Anterior cingulate cortex (tissue), 58 donors: ENCODE measurements at places on chromosomes 13 and 19.

GRCh38 chr13:34086281-34086680, 268.3 kb downstream of the RFC3 start:
- DNase-seq, result no peak

DNA sequence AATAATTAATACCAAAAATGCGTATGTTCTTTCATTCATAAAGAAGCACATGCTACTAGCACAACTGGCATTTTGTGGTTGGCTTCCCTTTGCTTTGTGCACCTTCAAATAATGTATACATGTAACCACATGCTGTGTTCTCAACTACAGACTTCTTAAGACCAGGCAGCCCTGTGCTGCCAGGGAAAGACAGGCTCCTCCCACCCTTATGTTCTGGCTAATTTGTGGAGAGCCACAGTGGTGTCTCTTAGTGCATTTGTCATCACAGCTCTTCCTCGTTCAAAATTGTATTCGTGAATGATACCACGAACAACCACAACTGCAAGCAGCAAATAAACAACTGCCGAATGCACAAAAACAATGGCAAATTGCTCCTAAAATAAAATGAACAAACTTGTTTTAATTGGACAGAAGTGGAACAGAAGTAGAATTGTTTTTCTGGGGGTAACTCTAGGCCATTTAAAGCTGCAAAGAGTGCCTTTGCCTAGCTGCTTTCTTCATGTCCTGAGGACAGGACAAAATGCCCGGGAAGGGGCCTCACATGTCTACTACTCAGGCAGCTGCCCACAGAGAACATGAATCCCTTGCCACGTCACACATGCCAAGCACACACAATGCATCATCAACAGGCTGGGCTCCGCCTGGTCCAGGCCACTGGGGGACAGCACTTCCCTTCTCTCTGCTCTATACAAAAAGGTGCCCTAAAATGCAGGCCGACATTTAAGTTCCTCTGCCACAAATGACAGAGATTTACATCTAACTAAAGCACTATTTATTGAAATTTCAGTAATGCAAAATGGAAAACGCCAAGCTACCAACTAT, 21.7 kb downstream of the IRS2 start:
- no peak for DNase-seq

GRCh38 chr13:29196409-29197074, 376.4 kb downstream of the MTUS2 start:
- no peak for DNase-seq

GRCh38 chr13:50075619-50076097, 60.4 kb downstream of the KCNRG start:
- DNase-seq, result no peak

- DNase-seq, result peak; percentile 60
Observed at GRCh38 chr19:55189403-55189835, 9.3 kb upstream of the SYT5 start.

GRCh38 chr13:39483326-39483725, 119.7 kb downstream of the LHFPL6 start:
- no peak for DNase-seq

DNA sequence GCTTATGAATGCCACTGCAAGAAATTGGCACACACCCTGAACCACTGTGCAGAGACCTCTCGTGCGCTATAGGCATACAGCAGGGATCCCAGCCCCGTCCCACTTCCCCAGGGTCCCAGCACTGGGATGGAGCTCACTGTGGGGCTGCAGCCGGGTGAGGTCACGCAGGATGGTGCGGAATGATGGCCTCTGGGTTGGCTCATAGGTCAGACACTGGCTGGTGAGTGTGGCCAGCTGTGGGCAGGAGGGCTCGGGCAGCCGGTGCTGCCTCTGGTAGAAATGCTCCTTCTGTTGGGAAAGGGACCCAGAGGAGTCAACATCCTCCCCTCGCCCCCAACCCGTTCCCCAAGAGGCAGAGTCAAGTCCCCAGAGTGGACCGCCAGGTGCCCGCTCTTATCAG, 17.0 kb upstream of the ICAM3 start:
- no peak for DNase-seq

DNA sequence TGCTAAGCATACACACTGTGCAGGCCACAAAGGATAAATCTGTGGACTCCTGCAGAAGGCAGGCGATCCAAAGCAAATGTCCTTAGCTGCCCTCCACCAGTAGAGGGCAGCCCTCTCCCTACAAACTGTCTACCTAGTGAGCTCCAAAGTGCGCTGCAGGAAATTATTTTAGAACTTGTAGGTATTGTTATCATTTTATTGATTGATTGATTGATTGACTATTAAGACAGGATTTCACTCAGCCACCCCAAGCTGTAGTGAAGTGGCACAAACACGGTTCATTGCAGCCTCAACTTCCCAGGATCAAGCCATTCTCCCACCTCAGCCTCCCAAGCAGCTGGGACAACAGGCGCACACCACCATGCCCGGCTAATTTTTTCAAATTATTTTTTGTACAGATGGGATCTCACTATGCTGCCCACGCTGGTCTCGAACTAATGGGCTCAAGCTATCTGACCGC, 37.3 kb downstream of the RNF6 start:
- DNase-seq, result peak; percentile 64

- peak; percentile 39 for DNase-seq
Observed at GRCh38 chr19:1243768-1244692, 2.5 kb downstream of the ATP5F1D start.

DNA sequence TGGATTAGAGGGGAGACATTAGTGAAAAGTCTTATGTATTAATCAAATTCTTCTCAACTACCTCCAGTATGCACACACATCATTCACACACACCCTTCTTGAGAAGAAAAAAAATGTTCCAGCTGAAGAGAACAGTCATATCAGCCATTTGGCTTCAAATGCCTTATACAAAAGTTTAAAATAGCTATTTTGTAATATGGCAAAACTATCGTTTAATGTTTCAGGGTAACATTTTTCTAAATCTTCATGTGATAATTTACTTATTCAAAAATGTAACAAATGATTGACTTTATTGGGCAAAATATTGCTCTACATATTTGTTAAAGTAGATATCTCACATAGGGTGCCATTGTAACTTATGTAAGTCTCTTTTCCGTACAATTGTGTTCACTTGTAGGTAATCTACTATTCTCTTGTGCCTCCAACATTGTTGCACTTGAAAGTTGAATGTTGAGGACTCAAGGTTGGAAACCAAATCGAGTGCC, 13.6 kb downstream of the ZIC2 start:
- DNase-seq, result no peak

- no peak for DNase-seq
Observed at GRCh38 chr19:55095260-55096060, 19.8 kb downstream of the EPS8L1 start.

DNA sequence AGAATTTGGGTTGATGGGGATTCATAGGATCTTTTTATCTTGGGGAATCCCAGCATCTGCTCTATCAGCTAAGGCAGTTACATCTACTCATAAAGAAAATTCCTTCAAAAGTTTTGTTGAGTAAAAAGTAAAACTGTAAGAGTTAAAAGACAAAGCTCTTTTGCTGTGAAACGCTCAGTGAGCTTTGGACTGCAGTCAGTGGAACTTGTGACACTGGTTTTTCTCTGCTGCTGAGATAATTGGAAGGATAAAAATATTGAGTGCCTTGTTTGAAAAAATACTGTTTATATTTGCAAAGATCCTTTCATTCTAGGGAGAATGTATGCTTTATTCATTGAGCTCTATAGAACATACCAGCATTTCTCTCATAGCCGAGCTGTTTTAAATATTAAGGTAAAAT, 5.3 kb downstream of the NAXD start:
- no peak for DNase-seq

- DNase-seq, result no peak
Observed at GRCh38 chr19:41870401-41870873, 6.6 kb upstream of the CD79A start.

DNA sequence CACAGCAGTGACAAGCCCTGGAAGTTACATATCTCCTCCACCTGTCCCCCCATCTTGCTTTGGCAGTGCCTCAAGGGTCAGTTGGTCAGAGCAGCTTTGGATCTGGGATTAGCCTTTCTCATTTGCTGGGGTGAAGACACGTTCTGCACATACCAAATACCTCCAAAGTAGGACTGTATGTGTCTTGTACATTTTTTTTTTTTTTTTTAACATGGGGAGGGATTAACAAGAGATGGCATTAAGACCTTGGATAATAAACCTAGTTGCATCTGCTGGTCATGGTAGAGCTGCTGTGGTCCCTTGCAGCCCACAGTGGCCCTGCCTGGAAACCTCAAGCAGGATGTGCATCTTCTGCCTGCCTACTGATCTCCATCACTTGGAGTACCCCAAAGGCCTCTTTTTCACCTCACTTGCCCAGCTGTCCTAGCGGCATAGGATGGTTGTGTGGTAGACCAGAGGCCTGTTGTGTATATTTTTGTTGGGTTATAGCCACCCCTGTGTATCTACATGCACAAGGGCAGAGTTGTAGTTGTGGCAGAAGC, 2.5 kb downstream of the RPS19 start:
- no peak for DNase-seq

DNA sequence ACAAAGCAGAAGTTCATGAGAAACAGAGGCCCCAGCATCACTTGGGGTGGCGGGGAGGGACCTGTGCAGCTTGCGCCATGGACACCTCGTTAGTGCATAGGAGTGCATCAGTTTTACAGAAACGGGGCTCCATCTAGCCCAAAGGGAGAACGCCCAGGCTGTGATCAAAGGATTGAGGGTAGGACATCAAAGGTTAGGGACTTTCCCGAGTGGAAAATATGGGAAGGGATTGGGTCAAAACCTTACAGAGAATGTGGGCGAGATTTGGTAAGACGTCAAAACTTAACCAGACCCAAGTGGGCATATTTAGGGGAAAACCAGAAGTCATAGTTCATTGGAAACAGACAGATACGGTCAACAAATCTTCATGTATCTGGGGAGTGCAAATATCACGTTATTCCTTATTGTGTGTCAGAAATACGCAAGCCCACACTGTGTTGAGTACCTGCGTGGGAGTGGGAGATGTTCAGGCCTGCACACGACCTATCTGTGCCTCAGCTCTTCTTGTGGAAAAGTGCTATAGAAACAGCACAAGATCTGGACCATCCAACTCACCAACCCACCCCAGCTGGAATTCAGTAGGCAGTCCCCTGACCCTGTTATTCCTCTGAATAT, 9.4 kb upstream of the GRAMD1A start:
- DNase-seq, result no peak

- DNase-seq, result no peak
Observed at GRCh38 chr19:4704317-4704673, 19.3 kb downstream of the DPP9 start.

DNA sequence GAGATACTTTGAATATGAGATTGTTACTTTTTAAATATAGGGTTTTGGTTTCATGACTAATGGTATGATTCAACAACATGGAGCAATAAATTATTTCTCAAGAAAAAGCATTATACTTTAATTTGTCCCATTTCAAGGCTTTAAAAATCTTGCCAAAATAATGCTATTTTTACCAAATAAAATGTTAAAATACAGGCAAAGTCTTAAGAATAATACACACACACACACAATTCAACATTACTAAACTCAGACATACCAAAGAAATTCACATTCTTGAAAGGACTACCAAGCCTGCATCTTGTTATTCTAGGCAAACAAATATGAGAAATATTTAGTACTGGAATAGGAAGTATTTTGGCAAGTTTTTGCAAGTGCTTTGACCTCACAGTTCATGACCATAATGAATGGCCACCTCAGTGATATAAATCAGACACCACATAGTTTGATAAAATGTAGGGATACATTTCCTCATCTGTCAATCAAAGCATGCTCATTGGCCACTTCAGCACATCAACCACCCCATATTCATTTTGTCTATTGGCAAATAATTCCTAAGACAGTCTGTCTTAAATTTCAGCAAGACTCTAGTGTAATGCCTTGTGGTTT, 107.2 kb downstream of the NALCN start:
- DNase-seq, result no peak

GRCh38 chr13:100269837-100270236, 180.9 kb downstream of the PCCA start:
- peak; percentile 34 for DNase-seq

DNA sequence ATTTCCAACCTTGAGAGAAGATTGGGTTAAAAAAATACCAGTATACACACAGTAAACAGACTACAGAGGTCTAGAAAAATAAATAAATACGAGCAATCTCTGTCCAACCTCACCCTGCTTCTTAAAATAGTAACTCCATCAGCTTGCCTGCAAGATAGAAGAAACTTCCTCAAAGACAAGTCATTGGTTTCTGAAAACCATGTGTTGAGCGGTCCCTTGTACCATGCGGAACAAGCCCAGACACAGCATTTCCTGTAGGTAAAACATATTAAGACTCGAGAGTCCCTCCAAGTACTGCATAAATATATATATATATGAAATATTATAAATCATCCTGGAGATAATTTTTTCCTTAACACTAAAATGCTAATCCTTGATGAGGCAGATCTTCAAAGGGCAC, 157.4 kb downstream of the MZT1 start:
- no peak for DNase-seq

DNA sequence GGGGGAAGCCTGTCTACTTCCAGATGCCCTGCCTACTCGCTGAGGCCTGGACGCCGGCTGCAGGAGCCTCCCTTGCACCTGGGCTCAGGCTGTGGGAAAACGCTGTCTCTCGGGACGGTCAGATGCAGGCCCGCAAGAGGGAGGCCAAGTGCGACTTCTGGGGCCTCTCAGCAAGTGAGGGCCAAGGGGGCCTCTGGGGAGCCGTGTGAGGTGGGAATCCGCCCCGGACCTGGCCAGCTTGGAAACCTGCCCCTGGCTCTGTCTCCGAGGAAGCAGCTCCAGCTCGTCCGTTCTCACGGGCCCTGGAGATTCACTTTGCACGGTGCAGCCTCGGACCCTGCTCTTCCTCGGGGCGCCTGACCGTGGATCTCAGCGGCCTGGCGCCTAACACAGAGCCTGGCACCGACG, 11.4 kb upstream of the CRTC1 start:
- DNase-seq, result no peak

- no peak for DNase-seq
Observed at GRCh38 chr13:33919120-33919519, 101.2 kb downstream of the RFC3 start.

GRCh38 chr13:40984668-40985366, 34.3 kb downstream of the ELF1 start:
- DNase-seq, result no peak

DNA sequence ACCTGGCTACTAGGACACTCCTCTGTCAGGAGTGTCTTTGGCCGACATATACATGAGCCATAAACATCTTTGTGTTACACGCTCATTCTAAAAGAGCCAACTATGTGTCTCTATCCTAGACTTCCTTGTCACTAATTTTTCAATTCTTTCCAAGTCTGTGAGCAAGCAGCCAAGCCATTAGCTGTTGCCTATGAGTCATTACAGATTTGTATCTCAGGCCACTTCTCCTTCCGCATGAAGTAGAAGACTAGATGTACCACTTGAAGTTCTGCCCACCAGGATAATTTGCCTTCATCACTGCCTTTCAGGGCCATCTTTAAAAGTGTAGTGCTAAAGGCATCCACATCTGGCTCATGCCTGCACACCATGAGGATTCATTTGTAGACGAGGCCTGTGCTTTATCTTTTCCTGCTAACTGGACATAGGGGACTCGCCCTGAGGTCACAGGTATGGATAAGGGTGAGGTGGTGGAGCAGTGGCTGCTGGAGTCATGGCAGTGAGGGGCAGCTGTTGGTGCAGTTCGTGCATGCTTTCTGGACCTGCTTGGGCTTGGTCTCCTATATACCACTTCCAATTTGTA, 126.1 kb upstream of the KL start:
- DNase-seq, result no peak

GRCh38 chr19:19532806-19533701, 4.3 kb downstream of the YJEFN3 start:
- no peak for DNase-seq

- DNase-seq, result no peak
Observed at GRCh38 chr13:25934127-25934526, 117.7 kb downstream of the SHISA2 start.
